Cortex of kidney (tissue), 1 donor: ENCODE measurements at places on chromosomes 5 and 9.

DNA sequence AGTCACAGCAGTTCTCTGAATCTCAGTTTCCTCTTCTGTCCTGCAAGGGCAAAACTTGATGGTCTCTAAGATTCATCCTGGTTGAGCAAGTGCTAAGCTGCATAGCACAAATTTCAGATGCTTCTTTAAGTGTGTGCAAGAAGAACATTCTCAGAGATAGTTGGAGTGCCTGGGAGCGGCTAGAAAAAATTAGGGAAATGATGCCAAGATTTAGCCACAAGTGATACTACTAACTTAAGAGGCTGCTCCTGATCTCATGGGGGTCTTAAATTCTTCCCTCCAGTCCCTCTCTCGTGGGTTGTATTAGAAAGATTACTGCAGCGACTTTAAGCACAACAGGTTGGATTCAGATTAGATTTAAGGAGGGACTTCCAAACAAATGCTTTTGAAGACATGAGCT, 24.2 kb downstream of the INSYN2B start:
- DNase-seq, result no peak

DNA sequence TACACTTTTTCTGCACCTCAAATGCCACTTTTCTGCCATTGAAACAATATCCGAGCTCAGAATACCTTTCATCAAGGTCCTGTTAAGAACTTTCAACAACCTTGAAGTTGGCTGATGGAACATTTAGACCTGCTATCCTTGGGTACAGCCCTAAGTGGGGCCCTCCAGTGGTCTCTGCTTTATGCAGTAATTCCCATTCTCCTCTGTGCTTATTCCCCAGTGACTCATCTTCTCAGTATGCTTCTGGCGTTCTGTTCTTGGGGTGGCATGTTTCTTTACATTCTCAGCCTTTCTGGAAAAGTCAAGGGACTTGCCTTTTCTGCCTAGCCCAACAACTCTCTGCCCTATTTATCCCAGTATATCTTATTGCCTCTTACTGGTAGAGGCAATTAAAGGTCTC, 7.1 kb downstream of the ANP32B start:
- no peak for DNase-seq

- DNase-seq, result no peak
These were observed 13.9 kb upstream of the BTNL3 start for GRCh38 chr5:180974612-180975315.

- DNase-seq, result no peak
These were observed 50.4 kb upstream of the APC start for GRCh38 chr5:112687306-112687705.

- no peak for DNase-seq
These were observed 214.1 kb upstream of the MEF2C start for GRCh38 chr5:89097103-89097502.

DNA sequence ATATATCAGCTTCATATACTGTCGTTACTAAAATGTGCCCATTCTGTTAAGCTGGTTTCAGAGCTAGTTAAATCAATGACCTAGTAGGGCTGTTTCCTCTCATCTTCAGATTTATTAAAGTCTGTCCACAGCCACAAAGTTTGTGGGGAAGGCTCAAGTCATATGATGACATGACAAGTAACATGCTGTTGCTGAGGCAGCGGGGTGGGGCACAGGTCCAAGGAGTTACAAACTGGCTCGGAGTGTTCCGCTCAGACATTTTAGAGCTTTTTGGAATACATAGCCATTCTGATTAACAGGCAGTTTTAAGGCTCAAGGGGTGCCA, 2.7 kb upstream of the ANP32B start:
- DNase-seq, result no peak
